NCI-H1417 treated with DMSO at 0.1 percent for 48 hours (cell line): ENCODE measurements at places on chromosomes 12 and 14.

- no peak for DNase-seq
Measured at GRCh38 chr14:64196056-64196455, 98.1 kb downstream of the ESR2 start.

DNA sequence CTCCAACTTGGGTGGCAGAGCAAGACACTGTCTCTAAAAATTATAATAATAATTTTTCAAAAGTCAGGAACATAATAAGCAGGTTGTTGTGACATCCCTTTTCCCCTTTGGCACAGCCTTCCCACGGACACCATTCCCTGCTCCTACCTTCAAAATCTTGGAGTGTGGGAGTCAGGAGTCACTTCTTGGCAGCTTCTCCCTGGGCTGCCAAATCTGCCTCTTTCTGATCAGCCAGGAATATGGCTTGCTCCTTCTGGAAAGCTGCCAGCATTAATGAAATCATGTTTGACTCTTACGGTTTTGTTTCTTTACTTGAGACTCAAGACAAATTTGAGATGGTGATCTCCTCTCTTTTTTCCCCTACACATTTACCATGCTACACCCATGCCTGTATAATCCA lies 391.4 kb upstream of the SYT1 start:
- DNase-seq: no peak

DNA sequence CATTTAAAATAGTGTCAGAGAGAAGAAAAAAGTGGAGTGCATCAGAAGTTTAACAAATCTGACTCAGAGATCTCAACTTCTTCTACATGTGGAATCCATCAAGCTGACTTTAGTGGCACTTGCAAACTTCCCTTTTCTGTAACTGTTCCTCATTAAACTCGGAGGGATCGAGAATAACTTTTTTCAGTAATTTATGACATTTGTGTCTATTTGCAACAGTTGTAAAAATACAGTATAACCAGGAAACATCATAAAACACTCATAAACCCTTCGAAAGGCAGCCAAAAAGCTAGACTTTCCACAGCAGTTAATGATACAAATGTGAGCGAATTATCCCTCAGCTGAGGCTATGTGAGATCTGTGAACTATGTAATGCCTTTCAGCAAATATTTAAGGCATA lies 1936.8 kb upstream of the SEL1L start:
- no peak for DNase-seq

- no peak for DNase-seq
Measured at GRCh38 chr14:50047274-50047676, 69.1 kb downstream of the VCPKMT start.

DNA sequence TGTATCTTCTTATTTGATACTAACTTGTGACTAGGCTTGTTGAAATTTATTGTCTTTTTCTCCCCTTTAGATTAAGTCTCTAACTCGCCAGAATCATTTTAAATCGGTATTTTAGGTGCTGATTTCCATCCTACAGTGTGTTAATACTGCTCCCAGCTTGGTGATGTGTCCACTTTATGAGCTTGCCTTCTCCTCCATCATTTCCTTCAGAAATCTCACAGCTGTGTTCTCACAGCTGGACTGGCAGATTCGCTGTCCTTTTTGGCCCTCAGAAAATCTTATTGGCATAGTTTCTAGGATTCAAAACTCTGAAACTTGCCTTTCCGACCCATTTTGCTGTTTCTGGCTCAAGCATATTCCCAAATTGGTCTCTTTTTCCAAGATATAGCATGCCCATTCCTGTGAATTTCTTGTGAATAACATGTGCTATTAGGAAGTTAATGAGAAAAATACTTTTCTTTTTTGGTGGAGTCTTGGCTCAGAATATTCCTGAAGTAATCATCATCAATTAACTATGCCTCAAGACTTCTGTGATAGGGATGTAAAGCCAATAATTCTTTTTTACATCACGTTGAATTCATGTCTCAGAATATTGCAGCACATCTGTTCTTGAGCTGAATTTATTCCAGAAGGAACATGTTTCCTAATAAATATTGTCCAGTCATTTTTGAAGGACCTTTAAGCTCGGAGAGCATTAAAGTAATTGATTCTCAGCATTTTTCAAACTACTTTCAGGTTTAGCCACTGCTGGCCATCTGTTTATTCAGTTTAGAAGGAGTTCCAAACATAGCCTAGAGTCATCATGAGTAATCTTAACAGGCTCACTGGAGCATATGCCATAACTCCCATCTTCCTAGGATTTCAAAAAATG lies 50.0 kb upstream of the USP44 start:
- DNase-seq: no peak

DNA sequence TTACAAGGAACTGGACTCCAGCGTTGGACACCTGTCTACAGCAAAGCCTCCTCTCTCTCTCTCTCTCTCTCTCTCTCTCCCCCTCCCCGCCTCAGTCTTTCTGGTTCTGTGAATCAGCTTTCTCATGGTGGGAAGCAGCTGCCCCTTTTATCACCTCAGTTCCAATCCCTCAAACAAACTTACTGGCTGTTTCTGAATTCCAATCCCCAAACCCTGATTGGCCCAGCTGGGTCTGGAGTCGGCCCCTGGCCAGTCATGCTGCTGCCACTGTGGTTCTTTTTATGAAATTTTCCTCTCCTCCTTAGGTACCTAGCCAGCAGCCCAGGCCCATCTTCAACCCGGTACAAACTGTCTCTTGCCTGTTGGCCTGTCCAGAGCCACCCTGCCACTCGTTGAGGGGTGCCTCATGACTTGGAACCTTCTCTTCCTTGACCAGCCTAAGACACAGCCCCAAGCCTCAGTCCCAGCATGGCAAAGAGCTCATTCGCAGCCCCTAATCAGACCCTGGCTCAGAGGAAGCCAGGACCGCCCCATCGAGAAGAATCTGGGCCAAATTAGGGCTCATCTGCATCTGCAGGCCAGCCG lies 9.4 kb upstream of the MORN3 start:
- no peak for DNase-seq

DNA sequence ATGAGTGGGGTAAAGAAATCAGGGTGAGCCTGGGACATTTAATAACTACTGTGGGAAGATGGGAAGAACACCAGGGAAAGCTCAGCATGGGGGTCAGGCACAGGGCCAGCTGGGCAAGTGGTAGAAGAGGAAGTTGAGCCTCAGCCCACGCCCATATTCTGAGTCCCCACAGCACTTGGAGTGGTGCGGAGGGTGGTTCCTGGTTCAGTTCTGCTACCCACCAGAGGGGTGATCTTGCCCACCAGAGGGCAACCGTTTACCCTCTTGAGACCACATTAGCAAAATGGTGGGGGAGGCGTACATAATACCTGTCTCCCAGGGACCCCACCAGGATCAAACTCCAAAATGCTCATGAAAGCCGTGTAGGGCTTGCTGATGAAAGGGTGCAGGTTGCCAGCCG lies 16.8 kb upstream of the ANKRD33 start:
- DNase-seq: no peak

DNA sequence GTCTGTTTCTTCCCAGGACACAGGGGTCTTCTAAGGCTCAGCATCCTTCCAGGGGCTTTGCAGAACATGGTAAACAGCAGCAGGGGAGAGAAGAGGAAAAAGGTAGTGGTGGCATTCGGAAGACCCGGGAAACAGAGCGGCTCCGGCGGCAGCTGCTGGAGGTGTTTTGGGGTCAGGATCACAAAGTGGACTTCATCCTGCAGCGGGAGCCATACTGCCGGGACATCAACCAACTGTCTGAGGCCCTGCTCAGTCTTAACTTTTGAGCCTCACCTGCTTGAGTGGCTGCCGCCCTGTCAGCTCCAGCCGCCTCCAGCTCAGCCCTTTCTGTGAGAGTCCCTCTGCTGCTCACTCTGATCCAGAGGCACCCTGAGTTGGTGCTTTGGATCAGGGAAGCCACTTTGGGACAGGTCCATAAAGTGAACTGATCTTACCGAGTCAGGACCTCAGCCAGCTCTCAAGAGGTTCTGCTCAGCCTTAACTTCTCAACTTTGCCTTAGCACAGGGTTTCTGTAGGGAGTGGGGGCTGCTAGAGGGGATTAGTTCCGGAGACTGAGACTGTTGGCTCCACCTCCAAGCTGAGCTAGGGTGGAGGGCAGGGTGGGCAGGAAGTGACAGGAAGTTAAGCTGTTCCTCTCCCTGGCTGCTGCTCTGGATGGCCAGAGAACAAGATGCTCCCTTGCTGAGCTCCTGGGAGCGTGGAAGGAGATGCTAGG lies 5.4 kb downstream of the SDR39U1 start:
- DNase-seq: no peak

DNA sequence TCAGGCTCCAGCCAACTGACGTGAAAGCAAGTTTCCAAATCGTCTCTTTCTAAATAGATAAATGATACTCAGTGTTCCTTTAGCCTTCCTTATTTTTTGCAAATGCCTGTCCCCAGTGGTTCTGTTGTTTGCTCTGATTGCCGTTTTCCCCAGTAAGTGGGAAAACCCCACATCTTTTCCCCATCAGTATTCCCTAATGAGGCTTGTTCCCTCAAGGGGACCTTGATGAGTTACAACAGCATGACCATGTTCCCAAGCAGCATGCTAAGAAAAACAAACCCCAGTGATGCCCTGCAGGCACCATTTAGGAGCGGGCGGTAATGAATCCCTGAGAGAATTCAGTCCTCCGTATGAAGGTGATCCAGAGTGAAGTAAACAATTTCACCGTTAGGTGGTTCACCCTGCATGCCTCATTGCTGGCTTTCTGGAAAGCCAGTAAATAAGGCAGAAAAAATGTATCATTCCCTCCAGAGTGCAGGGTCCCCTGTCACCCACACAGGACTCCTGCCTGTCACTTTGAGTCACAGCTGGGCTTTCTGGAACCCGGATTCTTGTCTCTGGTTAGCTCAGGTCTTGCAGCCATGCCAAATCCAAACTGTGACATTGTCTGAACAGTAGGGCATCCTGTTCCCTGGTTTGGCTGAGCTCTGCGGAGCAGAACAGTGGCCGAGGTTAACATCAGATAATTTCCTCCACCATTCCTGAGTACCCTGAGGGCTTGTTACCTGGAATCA lies 222.6 kb downstream of the RGS6 start:
- no peak for DNase-seq

DNA sequence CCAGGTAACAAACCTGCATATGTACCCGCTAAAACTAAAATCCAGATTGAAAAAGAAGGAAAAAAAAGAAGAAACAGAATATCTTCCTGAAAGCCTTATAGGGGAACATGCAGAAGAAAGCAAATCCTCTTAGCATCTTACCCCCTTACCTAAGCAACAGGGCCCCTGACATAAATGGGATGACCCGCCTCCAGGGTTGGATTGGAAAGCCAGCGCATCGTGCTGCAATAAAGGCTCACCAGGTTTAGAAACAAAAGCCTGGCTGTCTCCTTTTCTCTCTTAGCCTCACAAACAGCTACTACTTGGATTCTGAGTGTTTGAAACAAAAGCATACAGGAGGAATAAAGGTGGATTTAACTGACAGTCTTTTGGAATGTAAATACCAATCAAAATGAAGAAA lies 13.8 kb upstream of the ADCK1 start:
- DNase-seq: no peak

DNA sequence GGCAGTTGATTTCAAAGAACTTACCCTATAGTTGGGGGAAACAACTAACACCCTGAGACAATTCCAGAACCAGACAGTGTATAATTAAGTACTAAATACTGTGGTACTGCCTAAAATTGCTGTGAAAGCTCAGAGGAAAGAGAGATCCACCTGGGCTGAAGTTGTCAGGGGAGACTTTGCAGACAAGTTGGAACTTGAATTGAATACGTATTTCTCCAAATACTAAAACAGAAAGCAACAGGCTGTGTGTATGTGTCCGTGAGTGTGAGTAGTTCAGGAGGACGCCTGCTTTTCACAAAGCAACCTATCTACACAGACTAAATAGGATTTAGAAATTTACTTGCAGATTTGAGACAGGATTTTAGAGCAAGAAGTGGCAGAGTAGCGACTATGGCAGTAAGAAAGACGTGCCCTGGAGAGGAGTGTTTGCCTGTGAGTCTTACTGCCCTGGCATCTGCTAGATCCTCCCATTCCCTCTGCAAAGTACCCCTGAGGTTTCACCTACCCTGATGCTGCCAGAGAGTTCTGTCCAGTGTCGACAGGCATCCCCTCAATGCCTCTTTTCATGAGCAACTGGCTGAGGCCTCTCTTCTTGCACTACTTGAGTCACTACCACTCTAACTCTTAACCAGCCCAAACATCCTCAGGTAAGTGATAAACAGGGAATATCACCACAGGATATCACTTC lies 37.4 kb upstream of the BMP4 start:
- no peak for DNase-seq

GRCh38 chr12:68414988-68415387 lies 82.8 kb upstream of the MDM1 start:
- no peak for DNase-seq

- no peak for DNase-seq
Measured at GRCh38 chr14:68958553-68958952, 20.5 kb downstream of the ACTN1 start.

DNA sequence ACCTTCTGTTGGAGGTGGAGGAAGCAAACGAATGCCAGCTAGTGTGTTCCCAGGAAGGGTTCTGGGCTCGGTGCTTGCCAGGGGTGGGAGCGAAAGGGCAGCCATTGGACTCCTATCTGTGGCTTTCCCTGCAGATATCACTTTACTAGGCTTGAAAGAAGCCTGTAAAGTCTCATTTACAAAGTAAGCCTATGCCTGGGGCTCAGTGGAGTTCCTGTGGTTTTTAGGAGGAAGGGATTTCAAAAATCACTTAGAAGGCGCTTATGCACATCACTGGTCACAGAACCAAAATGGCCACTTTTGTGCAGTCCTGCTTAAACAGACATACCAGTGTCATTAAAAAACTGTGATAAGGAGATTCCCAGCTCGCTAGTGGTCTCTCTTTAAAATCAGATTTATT lies 22.7 kb downstream of the CLMN start:
- DNase-seq: no peak

GRCh38 chr12:101854747-101855146 lies 22.6 kb upstream of the DRAM1 start:
- DNase-seq: no peak

GRCh38 chr12:57693317-57693658 lies 644 bp upstream of the OS9 start:
- no peak for DNase-seq

GRCh38 chr14:24058260-24058950 lies 6.6 kb downstream of the CARMIL3 start:
- no peak for DNase-seq

DNA sequence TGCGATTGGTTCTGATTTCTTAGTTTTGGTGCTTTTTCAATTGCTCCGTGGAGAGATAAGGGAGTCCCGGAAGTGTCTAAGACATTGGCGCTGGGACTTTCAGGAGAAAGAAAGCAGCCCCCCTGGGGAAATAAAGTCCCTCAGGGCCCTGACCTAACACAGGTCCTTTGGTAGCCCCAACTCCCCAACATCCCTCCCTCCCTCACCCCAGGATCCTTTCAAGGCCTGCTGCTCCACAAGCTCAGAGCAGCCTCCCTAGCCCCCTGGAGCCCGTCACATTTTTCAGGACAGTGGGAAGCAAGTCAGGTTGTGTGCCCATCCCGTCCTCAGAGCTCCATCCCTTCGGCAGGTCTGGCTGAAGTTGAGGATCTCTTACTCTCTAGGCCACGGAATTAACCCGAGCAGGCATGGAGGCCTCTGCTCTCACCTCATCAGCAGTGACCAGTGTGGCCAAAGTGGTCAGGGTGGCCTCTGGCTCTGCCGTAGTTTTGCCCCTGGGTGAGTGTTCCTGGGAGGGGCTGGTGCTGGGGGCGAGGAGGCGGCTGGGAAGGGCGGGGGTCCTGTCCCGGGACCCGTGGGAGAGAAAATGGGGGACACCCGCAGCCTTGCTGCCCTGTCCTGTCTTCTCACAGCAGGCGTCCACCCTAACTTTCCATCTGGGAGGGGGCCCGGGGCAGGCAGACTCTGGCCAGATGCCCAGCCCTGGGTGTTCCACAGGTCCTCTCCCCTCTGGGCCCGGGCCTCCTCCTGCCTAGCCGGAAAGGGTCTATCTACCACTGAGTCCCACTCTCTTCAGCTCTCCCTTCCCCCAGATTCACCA lies 950 bp downstream of the IFI27 start:
- no peak for DNase-seq

- no peak for DNase-seq
Measured at GRCh38 chr12:92785563-92785950, 82.8 kb downstream of the PLEKHG7 start.
